SW480 (cell line): ENCODE measurements at places on chromosomes 11 and 22.

DNA sequence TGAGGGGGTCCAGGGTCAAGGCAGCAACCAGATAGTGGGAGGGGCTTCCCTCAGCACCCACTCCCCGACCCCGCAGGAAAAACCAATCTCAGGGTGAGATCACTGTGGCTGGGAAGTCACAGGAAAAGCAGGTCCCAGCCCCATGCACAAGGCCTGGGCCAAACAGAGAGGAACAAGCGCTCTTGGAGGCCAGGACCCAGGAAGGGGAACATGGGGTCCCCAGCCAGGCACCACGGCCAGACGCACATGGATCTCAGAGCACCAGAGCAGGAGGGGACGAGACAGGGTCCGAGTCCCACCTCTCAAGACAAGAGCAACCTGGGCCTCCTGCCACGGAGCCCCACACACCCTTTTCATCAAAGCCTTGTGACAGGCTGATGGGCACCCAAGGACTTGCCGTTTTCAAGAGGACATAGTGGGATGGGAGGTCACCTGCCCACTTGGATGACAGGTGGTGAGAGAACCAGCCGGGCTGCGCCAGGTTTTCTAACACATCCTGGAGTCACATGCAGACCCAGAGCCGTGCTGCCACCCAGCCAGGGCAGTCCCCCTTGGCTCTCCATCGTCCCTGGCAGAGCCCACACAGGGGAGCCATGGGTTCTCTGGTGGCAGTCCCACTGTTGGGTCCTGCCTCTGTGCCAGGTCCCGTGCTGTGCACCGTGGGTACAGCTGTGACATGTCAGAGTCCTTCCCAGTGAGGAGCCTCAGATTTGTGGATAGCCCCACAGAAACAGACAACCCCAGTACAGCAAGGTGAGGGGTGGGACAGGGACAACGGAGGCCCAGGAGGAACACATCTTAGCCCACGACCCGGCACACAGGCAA, 13.2 kb downstream of the POLR3H start:
- DNase-seq: no peak

GRCh38 chr11:70954471-70954870, 297.9 kb downstream of the SHANK2 start:
- no peak for DNase-seq

DNA sequence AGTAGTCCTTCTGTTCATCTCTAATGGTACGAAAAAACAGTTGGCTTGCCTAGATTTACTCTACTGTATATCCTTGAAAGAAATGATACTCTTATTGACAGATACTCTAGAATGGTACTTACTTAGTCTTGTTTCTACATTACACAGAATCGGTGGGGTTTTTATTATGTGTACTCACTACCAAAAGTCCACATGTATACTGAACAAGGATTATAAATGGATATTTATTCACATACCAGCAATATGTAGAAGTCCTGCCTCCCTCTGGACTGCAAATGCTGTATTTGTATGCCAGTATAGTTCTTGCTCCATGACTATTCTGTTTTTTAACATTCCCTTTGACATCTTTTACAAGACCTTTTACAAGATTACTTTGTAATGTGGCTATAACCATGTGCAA, 13.9 kb downstream of the PCF11 start:
- DNase-seq: no peak

DNA sequence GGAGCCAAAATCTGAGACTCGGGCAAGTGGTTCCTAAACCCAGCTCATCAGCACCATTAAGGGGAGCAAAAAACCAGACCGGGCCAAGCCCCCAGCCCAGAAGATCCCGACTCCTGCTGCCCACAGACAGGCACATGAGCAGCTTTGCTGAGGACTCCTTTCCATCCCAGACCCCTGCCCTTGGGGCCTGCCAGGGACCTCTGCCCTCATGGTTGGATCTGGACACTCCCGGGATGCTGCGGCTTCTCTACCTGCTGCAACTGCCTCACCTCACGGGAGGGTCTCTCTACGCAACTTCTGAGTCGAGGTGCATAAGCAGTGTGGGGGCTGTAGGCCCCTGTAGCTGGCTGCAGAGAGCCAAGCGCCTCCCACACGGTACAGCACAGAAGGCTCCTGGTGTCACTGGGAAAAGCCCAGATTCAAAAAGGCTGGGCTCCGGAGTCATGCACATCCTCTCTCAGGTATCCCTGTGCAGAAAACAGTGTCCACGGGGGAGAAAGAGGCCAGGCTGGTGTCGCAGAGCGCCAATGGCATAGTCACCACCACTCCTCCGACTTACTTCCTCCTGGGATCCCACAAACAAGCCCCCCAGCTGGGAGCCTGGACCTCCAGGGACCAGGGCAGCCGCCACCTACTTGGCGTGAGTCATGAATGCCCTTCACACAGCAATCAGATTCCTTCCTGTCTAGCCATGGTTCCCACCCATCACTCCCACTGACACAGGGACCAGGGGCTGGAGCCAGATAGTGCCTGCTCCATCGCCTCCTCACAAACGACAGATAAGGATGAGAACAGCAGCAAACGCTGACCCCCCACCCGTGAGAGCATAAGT, 122.1 kb downstream of the BCR start:
- DNase-seq: no peak

DNA sequence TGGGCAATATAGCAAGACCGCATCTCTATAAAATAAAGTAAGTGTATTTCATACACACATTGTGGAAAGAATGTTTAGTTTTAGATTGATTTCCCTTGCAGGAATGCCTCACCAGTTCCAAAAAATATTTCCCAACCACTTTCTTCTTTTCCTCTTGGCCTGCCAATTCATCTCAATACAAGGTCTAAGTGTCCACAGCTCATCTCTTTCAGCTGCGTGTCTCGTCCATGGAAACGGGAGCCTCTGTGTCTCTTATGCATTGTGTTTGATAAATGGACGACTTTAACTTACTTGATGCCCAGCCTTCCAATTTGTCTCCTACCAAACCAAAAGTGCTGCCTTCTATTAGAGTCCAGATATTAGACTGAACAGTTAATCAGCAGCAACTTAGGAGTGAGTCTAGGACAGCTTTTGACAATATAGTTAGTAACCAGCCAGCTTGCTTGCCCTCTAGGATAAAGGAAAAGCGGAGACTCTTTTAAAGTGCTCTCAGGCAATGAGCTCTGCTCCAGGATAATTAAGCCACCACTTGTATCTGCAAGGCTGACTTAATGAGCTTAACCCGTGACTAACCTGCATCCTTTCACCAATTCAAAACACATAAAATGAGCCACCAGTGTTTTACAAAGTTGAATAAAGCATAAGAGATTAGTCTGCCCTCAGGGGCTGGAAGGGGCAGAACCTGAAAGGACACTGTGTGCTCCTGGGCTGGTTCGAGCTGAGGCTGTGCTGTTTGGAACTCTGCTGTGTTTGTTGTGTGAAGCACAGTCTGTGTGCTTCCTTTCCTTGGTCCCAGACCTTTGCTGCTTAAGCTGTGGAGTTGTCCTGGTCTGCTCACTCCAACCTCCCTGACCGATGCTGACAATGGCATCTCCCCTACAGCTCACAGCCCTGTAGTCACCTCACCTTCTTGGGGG, 27.5 kb downstream of the FBXO7 start:
- no peak for DNase-seq

GRCh38 chr11:1728301-1728700, 22.1 kb downstream of the IFITM10 start:
- DNase-seq: no peak

DNA sequence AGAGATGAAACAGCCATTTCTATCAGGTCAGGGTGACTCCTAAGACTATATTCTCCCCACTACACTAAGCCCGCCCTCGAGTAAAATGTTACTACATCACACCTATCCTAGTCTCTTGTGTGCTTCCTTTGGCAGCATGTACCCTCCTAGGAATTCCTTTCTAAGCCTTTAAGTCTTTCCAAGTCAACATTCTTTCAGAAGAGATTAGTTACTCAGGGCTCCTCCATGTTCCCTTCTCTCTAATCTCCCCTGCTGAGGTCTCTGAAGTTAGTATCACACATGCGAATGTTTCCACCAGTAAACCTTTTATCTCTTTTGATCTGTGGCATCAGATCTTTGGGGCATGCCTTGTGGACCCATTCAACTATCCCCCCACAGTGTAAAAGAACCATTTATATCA, 873.7 kb upstream of the FAT3 start:
- no peak for DNase-seq

DNA sequence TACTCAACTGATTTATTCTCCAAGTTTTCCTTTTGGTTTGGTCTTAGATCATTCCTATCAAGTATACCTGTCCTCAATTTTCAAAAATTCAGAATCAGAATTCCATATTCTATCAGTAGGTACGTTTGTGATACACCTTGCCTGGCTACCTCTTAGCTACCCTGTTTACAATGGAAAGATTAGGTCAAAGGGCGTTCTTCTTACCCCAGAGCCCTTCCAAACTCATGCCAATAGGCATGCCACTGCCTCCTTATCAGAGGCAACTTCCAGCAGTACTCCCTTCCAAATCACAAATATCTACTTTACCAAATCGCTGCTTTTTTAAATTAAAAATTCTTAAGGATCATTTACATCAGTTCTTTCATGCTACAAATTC, 1.0 kb downstream of the PATL1 start:
- no peak for DNase-seq

- DNase-seq: no peak
Measured at GRCh38 chr11:105718641-105719040, 108.8 kb downstream of the GRIA4 start.

- DNase-seq: no peak
Measured at GRCh38 chr11:25659706-25660105, 672.2 kb upstream of the ANO3 start.

- DNase-seq: no peak
Measured at GRCh38 chr22:30910358-30910757, 58.2 kb downstream of the MORC2 start.

- DNase-seq: no peak
Measured at GRCh38 chr11:121376130-121376529, 76.0 kb upstream of the SORL1 start.

DNA sequence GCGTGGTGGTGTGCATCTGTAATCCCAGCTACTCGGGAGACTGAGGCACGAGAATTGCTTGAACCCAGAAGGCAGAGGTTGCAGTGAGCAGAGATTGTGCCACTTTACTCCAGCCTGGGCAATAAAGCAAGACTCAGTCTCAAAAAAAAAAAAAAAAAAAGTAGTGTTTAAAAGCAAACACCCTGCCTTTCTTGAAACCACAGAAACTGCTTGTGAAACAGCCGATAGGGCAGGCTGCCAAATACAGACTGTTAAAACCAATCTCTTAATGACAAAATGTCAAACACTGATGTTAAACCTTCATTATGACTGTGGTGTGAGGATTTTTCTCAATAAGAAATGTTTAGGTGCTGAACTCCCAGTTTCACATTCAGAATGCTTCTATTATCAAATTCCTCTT, 27.3 kb downstream of the MARK2 start:
- no peak for DNase-seq

GRCh38 chr11:116786966-116787365, 857 bp downstream of the ZPR1 start:
- no peak for DNase-seq

GRCh38 chr11:68509066-68509465, 48.5 kb downstream of the PPP6R3 start:
- no peak for DNase-seq

DNA sequence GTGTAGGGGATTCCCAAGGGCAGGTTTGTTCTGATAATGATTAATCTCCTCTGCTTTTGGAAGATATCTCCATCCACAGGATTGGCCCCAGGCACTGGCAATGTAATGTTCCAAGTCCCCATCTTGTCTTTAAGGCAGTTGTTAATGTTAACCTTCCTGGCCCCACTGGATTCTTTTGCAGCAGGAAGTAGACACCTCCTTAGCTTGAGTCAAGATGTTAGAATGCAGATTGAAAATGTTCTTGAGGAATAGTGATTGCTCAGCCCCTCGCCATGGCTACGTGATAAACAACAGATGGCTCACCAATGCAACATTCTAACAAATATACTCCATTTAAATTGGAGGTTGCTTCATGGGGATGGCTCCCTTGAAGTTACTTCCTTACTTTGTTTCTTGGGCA, 7.3 kb downstream of the HEPHL1 start:
- no peak for DNase-seq

DNA sequence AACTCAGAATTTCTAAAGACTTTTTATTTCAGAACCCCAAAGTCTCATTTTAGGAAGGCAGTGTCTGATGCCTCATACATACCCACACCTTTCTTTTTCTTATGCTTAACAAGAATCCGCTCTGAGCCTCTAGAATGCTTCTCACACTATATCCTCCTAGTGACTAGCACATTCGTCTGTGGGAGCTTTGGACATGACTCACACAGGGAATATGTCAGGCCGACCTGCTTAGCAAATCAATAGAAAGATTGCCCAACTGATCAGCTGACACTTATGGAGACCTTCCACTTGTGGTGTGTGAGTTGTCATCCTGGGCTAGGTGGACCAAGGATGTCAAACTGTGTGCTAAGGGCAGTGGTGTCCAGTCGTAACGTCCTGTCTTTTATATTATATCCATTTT, 129.9 kb upstream of the TTC12 start:
- peak; percentile 73 for DNase-seq

GRCh38 chr22:44368611-44369292, 56.0 kb upstream of the SHISAL1 start:
- no peak for DNase-seq

DNA sequence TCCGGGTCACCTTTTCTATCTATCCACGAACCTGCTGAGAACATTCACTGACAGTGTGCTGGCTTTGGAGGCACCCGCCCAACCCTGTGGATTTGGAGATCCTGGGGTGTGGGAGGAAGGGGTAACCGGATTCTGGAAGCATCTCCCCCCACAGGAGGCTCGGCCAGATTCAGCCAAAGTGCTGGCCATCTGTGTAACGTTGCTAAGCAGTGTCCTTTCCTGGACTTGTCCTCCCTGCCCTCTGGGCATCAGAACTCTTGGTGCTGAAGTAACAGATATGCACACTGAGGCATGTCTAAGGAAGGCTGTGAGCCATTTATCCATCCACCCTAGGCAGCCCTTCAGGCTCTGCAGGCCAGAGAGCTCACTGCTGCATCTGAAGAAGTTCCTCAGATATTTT, 85.7 kb downstream of the SNX19 start:
- no peak for DNase-seq

- no peak for DNase-seq
Measured at GRCh38 chr11:77111277-77111676, 8.6 kb downstream of the OMP start.

DNA sequence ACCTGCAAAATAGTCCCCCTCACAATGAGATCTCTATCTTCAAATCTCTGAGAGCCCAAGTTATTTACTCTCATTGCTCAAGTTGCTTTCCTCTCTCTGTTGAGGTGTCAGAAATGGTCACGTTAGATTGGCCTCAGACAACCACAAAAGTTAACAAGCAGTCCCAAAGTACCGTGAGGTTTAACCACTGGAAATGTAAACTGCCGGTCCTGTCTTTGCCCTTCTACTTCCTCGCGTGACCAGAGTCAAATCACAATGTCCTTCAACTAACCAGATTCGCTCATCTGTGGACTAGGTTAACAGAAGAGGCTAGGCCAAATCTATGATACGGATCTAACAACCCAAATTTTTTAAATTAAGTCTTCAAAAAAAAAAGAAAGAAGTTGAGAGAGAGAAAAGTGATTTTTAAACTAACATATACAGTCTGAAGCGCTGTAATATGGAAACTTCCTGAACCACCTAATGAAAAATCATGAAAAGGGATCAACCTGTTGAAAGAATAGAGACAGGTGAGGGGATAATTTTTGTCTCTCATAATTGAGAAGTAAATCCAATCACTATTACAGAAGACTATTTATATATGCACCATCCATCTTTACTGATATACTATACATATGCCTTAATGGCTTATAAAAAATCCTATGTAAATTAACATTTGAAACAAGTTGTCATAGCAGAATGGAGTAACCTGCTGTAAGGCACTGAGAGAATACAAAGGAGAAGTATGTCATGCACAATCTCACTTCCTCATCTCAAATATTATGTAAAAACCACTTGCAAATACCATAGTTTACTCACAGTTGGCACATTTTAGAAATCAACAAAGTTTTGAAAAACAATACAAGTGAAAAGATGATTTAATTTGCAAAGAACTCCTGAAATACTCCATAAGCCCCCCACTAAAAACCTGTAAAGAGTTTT, 3.3 kb upstream of the JAML start:
- DNase-seq: no peak
